ENCODE measurements at places on chromosomes 11 and 22.

GRCh38 chr11:103013421-103013820, 57.9 kb upstream of the MMP13 start:
- no peak for DNase-seq

GRCh38 chr22:45757068-45757467, 85.4 kb downstream of the ATXN10 start:
- DNase-seq, result no peak

GRCh38 chr22:17079572-17079971, 5.2 kb upstream of the IL17RA start:
- DNase-seq, result no peak

- DNase-seq, result no peak
These were observed 2.1 kb downstream of the ESS2 start for GRCh38 chr22:19142394-19142793.

- DNase-seq, result peak; percentile 33
These were observed 925 bp upstream of the KCNJ11 start for GRCh38 chr11:17389211-17389956.

- DNase-seq, result no peak
These were observed 27.6 kb downstream of the DKK3 start for GRCh38 chr11:11980841-11981308.

GRCh38 chr11:843086-843734, 558 bp downstream of the TSPAN4 start:
- DNase-seq, result no peak

DNA sequence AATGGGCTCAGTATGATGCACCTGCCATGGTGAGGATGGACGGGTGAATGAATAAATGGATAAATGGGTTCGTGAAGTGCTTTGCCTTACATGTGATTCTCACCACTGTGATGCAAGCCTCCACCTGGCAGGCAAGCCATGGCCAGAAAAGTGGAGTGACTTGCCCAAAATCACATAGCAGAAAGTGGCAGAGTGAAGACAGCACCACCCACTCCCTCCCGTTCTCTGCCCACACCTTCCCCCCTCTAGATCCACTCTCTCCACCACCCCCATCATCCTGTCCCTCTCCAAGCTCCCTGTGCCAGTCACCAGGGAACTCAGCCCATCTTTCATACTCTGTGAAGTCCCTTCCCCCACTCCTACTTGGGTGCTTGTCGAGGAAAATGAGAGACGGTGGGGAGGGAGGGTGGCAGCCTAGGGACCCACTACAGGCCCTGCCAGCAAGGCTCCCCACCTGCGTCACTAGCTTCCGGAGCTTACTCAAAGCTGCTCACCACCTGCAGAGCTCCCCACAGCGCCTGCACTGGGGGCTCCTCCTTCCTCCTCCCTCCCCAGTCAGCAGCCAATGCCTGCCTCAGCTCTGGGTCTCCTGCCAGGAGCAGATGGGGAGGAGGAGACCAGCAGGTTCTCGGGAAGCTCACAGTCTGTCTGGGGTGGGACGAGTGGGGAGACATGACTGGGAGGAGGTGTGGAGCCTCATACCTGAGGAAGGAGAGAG, 82.3 kb downstream of the PDE2A start:
- no peak for DNase-seq

DNA sequence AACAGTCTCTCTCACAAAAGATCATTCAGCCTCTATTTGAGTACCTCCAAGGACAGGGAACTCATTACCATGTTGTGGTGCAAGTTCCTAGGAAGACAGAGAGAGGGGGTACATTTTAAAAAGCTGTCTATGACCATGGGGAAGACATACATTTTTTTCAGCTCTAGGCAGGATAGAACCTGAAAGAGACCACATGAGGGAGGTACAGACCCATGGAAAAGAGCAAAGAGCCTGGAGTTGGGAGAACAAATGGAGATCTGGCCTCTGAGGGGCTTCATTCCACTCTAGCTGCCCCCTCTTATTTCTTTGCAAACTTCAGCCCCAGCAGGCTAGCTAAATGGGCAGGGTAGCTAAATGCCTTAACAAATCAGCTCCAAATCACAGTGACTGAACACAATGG, 36.3 kb downstream of the KCNC1 start:
- no peak for DNase-seq

DNA sequence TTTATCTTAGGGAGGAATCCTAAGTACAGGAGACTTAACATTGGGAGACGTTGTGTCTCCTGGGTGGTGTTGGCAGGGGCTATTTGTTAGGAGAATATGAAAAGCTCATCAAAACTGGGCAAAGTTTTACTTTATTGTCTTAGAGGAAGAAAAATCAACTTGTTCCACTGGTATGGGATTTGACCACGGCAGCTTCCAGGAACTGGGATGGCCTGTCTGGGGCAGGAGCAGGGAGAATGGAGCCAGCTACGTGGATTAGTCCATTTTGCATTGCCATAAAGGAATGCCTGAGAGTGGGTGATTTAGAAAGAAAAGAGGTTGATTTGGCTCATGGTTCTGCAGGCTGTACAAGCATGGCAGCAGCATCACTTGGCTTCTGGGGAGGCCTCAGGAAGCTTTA, 198.4 kb downstream of the ADAMTS15 start:
- DNase-seq, result no peak

DNA sequence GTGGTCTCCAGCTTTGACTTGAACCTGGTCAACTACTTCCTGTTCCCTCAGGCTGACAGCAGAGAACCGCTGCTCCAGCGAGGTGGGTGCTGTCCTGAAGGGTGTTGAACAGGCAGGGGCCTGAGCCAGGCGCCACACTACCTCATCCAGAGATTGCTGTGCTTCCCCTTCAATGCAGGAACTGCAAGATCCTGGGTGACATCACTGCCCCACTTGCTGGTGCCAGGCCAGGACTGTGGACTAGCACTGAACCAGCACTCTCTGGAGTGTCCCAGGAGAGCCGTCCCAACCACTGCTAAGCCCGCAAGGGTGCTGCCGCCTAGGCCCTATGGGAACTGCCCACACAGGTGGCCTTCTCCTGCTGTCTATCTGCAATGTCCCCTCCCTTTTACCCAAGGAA, 51.7 kb downstream of the GAB4 start:
- no peak for DNase-seq

- no peak for DNase-seq
These were observed 13.4 kb downstream of the VWCE start for GRCh38 chr11:61281581-61282250.

DNA sequence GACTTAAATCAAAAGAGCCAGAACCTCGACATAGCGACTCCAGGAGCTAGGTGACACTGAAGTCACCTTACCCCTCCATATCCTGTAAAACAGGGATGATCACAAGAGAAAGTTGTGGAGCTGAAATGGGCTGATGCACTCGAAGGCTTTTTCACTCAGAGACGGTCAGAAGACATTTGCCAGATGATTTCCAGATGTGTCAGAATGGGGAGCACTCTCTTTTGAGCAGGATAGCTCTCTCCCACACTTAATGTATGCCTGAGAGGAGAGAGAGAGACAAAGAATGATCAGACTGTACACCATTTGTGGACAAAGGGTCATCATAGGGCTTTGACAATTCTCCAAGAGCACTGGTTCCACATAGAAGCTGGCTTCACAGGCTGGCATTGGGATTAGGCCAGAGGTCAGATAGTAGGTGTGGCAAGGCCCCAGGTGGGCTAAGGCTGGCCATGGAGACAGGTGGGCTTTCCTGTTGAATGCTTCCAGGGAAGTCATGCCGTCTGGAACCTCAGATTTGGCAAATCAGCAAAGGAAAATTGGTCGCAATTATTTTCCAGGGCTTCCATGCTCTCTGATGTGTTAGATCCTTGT, 42.3 kb upstream of the ETS1 start:
- no peak for DNase-seq

GRCh38 chr11:115663790-115664189, 159.6 kb upstream of the CADM1 start:
- no peak for DNase-seq

GRCh38 chr11:105229761-105230160, 90.2 kb upstream of the CARD18 start:
- no peak for DNase-seq

DNA sequence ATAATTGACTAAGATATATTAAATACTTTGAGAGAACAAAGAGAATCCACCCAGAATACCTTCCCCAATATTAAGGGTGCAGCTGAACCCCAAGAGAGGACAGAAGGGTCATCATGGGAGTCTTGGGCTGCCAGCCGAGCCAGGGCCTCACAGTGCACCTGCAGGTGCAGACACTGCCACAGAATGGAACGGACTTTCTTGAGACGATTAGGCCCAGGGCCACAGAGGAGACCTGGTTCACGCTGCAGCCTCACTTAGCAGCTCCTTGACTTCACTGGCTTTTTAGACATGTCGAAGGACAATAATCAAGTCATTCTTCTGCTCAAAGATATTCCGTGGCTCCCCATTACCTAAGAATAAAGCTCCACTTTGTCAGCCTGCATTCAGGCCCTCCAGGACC, 100.6 kb downstream of the PHF21B start:
- DNase-seq, result no peak

- no peak for DNase-seq
These were observed 2.3 kb upstream of the DUSP8 start for GRCh38 chr11:1574238-1574932.

DNA sequence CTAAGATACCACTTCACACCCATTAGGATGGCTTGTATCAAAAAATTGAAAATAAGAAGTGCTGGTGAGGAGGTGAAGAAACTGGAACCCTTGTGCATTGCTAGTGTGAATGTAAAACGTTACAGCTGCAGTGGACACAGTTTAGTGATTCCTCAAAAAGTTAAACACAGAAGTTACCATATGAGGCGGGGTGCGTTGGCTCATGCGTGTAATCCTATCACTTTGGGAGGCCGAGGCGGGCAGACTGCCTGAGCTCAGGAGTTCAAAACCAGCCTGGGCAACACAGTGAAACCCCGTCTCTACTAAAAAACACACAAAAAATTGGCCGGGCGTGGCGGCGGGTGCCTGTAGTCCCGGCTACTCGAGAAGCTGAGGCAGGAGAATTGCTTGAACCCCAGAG, 43.5 kb downstream of the SGSM3 start:
- DNase-seq, result no peak

GRCh38 chr11:27057091-27057780, 16.6 kb downstream of the BBOX1 start:
- DNase-seq, result no peak

- DNase-seq, result no peak
These were observed 124.2 kb downstream of the APIP start for GRCh38 chr11:34791780-34792542.

DNA sequence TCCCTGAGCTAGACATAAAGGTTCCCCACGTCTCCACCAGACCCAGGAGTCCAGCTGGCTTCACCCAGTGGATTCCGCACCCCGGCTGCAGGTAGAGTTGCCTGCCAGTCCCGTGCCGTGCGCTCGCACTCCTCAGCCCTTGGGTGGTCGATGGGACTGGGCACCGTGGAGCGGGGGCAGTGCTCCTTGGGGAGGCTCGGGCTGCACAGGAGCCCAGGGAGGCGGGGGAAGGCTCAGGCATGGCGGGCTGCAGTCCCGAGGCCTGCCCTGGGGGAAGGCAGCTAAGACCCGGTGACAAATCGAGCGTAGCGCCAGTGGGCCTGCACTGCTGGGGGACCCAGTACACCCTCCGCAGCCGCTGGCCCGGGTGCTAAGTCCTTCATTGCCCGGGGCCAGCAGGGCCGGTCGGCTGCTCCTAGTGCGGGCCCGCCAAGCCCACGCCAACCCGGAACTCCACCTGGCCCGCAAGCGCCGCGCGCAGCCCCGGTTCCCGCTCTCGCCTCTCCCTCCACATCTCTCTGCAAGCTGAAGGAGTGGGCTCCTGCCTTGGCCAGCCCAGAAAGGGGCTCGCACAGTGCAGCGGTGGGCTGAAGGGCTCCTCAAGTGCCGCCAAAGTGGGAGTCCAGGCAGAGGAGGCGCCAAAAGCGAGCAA, 9.5 kb upstream of the TREH start:
- DNase-seq, result no peak

DNA sequence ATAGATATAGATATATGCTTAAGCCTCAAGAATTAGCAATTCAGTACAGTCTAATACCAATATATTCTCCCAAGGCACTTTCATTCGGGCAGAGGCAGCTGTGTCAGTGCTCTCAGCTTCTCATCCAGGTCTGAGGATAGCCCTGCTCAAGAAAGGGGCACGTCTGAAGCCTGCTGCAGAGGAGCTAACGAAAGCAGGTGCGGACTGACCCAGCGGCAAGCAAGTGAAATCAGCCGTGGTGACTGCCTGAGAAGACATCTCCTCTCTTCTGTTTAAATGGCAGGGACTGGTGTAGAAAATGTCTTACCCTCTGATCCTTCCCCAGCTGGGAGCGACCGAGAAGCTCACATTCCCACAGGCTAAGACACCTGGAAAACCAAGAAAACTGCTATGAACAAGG, 468.6 kb downstream of the BRD1 start:
- no peak for DNase-seq

DNA sequence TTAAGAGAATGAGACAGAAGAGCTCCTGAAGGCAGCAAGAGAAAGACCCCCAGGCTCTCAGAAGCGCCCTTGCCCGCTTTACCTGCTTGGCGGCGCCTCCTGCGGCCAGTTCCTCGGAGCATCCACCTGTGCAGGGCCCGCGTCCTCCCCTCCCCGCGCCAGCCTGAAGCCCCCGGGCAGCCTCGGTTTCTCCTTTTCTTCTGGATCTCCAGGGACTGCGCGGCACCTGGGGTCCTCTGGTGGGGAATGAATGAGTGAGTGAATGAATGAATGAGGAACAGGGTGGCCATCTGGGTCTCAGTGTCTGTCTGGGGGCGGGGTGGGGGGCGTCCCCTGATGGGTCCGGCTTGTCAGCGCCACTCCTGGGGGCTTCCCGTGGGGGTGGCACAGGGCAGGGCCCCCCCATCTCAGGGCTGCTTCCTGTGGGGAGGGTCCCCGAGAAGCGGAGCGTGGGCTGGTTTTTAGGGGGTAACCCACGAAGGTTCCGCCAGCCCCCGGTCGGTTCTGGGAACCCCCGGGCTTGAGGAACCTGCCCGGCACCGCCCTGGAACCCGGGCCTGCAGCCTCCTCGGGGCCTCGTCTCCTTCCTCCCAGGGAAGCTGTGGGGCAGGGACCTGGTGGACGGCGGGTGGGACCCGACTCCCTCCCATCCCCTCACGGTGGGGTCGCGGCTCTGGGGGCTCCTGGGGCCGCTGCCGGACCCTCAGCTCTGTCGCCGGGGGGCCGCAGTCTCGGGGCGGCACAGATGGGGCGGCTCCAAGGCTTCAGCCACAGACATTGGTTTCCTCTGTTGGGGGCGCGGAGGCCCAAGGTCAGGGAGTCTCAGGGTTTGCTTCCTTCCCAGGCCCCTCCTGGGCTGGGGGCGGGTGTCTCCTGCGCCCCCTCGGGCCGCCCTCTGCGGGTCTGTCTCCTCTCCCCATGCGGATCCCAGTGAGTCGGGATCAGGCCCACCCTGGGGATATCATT, 8.3 kb upstream of the KRTAP5-7 start:
- no peak for DNase-seq

DNA sequence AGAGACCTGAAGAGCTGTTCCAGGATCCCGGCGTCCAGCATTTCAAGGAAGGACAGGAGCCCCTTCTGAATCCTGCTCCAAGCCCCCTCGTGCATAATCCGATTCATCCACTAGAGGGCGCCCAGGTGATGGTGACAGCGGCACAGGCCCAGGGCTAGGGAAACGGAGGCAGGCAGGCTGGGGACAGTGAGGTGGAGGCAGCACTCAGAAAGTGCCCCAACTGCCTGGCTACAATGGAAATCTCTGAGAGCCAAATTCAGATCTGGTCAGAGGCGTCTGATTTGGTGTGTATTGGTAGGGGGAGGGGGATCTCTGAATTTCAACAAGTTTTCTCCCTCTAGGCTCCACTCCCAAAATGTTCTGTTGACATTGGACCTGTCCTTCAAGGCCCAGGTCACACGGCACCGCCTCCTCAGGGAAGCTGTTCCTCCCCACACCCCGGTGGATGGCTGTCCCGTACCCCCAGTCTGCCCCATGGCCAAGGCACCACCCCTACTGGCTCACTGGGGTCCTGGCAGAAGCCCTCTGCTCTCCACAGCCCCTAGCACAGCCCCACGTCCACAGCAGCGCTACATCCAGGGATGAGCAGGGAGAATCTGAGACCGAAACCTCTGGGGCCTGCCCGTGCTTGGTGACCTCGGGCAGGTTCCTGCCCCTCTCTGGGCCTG, 142.9 kb downstream of the CRYBB2 start:
- DNase-seq, result peak; percentile 31

All from NK-92 treated with Interleukin-12 subunit alpha and Interleukin-12 subunit beta, amount 100 ng/mL, for 24 hours (cell line).